ENCODE measurements at places on chromosomes 2 and 18.
A peak's percentile ranks its signal among the peaks of the same experiment; 100 is the strongest.

GRCh38 chr2:88451811-88452564 lies 505 bp downstream of the FOXI3 start:
- DNase-seq = no peak

- DNase-seq = no peak
These were observed 47.7 kb downstream of the HIBCH start for GRCh38 chr2:190271783-190272456.

DNA sequence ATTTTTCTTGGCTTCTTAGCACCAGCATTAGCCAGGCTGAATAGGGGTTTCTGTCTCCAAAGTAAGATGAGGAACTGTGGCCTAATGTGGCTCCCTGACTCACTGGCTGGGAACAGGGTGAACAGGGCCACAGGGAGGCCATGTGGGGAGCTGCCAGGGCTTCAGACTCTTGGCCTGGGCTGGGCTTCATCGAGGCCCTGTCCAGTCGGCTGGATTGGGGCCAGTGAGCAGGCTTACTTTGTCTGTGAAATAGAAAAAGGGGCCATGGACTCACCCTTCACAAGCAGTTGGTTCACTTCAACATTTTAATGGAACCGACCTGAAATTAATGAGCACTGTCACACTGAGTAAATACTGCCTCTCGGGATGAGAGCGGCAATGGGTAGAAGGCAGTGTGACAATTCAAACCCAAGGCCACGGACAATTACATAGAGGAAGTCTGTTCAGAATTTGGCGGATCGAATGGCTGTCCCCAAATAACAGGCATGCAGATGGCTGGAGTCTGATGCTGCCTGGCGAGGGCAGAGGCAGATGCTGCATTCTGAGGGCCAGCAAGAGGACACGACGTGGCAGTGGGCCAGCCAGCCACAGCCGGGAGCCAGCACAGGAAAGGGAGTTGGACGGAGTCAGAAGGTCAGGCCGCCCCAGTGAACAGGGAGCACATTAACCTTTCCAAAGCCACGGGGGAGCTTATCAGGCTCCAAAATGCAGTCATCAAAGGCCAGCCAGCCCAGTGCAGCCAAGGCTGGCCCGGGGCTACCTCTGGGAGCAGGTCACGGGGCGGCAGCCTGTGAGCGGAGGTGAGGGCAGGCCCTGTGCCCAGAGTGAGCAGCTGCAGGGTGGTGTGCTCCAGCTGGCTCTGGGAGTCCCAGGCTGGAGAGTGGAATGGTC lies 146.6 kb upstream of the REV1 start:
- DNase-seq = no peak

DNA sequence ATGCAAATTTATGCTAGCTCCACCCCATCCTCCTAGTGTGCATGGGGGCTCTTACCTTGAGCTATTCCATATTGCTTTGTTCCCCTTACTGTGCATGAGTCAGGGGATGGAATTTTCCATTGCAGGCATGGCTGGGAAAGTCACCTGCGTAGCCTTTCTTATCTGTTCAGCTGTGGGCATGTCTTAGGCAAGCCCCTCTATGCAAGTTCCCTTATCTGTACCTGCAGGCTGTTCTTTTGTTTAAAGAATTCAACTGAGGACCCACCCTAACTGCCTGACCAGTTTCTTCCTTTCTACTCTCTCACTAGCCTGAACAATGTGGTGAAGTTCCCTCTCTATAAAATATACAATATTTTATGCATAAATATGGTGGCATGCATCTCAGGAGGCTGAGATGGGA lies 54.2 kb upstream of the CDCA7 start:
- no peak for DNase-seq

GRCh38 chr18:31617031-31617717 lies 25.5 kb downstream of the TTR start:
- no peak for DNase-seq

DNA sequence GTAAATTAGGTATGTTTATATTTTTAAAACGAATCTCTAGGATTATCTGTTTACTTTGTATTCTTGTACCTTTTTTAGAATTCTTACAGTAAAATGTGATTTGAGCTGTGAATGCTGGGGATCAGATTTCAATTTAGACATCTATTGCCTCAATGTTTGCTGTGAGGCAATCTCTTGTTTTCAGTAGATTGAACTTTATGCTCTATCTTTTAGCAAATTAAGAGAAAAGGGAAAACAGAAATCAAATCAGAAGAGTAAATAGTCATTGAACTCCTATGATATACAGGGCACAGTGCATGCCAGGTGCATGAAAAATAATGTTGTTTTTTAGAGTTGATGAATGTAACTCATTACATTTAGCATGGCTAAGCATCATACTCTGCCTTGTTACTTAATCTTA lies 39.5 kb downstream of the ZC3H6 start:
- no peak for DNase-seq

GRCh38 chr2:68365087-68365486 lies at the start of gene PLEK:
PLEK (plus strand) TSS chr2:68365282; CDS start chr2:68365352, 70 bp downstream.
- no peak for DNase-seq

GRCh38 chr18:63366213-63367052 lies 573 bp downstream of the KDSR start:
- peak; percentile 81 for DNase-seq

All from EL (cell line).